CD4-positive, alpha-beta T cell (primary cell): ENCODE measurements at places on chromosomes 6 and 20.

DNA sequence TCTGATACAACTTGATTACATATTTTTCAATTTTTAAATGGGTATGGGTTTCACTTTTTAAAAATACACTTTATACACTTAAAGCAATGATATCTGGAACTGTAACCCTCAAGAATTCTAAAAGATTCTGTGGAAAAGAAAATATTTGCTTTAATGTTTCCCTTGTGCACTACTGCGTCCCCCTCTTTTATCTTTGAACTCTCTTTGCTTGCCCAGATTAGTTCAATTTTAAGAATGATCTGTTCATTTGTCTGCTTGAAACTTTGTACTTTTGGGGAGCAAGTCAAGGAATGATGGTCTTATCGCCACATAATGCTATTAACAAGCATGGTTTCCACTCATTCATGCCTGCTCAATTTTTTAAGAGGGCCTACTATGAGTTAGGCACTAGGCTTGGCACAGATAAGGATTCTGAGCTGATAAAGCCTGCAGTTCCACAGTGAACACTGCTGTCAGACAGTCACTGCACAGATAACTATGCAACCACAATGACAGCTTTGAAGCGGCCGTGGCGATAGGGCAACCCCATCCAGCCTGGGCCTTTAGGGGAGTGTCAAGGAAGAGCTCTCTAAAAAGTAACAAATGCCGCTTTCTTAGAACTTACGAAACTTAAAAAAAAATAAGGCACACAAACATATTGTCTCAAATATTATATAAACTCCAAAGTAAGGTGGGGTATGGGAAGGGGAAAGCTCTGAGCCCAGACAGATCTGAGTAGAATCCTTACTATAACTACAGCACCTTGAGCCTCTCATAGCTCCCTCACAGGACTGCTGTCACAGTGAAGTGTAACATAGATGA is 29.7 kb downstream of the FYN start:
- peaks cover 88% of the 10 kb centered on the region for H3K4me1 ChIP-seq
- H3K27ac ChIP-seq: peak overlapping the region; percentile 67
- DNase-seq: peak; percentile 53
- peak overlapping the region; percentile 1 for H3K4me3 ChIP-seq
- peaks cover 9% of the 10 kb centered on the region for H3K36me3 ChIP-seq

GRCh38 chr6:10081075-10081474 is 333.8 kb downstream of the TFAP2A start:
- no peak overlapping the region for H3K27ac ChIP-seq
- no peak for DNase-seq
- no peaks in the 10 kb centered on the region for H3K36me3 ChIP-seq
- no peak overlapping the region for H3K4me3 ChIP-seq
- H3K4me1 ChIP-seq: no peaks in the 10 kb centered on the region
- no peaks in the 10 kb centered on the region for H3K27me3 ChIP-seq

- no peaks in the 10 kb centered on the region for H3K36me3 ChIP-seq
- DNase-seq: no peak
- H3K27me3 ChIP-seq: no peaks in the 10 kb centered on the region
- no peak overlapping the region for H3K27ac ChIP-seq
- H3K4me3 ChIP-seq: no peak overlapping the region
These were observed 184.9 kb upstream of the TENT5A start for GRCh38 chr6:81937296-81937937.

- H3K27me3 ChIP-seq: no peaks in the 10 kb centered on the region
- H3K36me3 ChIP-seq: no peaks in the 10 kb centered on the region
- no peaks in the 10 kb centered on the region for H3K4me1 ChIP-seq
- no peak for DNase-seq
- no peak overlapping the region for H3K27ac ChIP-seq
- H3K4me3 ChIP-seq: no peak overlapping the region
These were observed 51.1 kb upstream of the STX16 start for GRCh38 chr20:58599966-58600365.

DNA sequence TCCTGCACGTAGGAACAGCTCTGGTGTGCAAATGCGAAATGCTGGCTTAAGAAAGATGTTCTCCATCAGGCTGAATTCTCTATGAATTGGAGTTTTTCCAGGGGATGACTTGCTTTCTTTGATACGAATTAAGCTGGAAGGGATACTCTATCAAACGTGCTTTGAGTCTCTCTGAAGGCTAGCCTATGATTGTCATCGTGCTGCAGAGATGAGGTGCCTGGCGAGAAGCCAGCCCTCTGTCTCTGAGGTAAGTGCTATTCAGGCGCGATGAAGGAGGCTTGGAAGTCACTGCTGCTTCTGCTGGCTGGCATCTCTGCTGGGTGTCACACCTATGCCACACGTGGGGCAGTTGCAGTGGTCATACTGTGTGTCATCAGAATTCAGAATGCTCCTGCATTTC is 223.7 kb downstream of the TAF4 start:
- H3K27me3 ChIP-seq: no peaks in the 10 kb centered on the region
- no peak overlapping the region for H3K4me3 ChIP-seq
- no peaks in the 10 kb centered on the region for H3K36me3 ChIP-seq
- no peak overlapping the region for H3K27ac ChIP-seq
- no peak for DNase-seq

- H3K27me3 ChIP-seq: no peaks in the 10 kb centered on the region
- H3K27ac ChIP-seq: no peak overlapping the region
- peak overlapping the region; percentile 44 for H3K4me3 ChIP-seq
- DNase-seq: no peak
- no peaks in the 10 kb centered on the region for H3K36me3 ChIP-seq
- H3K4me1 ChIP-seq: peaks cover 10% of the 10 kb centered on the region
These were observed 84.7 kb downstream of the UST start for GRCh38 chr6:148831531-148831930.

DNA sequence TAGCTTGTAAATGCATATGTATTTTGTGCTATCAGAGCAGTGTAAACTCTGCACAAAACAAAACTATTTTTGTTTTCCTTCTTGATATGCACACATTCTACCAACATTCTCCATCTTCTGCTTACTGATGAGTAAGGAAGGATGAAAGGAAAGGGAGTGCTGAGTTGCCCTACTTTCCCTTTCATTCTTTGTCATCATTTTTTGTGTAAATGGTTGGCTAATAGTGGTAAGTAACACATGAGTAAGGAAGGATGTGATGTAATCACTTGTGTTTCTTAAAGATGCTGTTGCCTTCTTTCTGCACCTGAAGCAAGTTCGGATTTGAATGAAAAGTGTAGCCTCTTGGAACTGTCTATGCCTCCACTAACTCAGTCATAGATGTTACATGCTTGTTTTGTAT is 4.6 kb upstream of the REV3L start:
- no peaks in the 10 kb centered on the region for H3K36me3 ChIP-seq
- H3K4me3 ChIP-seq: no peak overlapping the region
- H3K27ac ChIP-seq: peak overlapping the region; percentile 20
- DNase-seq: no peak

- DNase-seq: no peak
- peaks cover 15% of the 10 kb centered on the region for H3K4me1 ChIP-seq
- H3K27me3 ChIP-seq: peaks cover 24% of the 10 kb centered on the region
- H3K4me3 ChIP-seq: no peak overlapping the region
These were observed 16.6 kb upstream of the HCK start for GRCh38 chr20:32035426-32035779.

DNA sequence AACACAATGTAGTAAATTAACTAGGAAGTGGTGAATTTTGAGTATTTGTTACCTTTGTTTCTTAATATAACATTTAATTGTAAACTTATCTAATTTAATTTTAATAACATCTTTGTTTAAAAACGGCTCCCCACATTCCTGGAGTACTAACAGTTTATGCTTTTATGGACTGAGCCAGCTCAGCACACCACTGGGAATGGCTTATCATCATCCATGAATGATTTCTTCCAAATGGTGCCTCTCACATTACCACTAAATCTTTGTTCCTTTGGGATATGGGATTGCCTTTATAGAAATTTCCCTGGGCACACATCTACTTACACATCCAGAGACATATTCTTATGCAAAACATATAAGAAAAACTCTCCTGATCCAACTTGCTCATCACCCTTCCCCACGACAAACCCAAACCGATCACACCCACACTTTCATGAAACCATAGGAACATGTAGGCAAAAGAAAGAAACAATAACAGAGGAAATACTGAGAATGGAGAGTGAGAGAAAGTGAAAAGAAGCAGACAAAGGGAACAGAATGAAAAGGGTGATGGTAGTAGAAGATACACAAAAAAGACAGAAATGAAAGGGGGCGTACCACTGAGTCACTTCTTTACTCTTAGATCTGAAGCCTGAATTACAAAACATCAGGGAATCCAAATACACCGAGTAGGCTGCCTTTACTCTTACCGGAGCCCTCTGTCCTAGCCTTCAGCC is 58.5 kb upstream of the KCNK16 start:
- no peaks in the 10 kb centered on the region for H3K4me1 ChIP-seq
- H3K27ac ChIP-seq: no peak overlapping the region
- H3K4me3 ChIP-seq: no peak overlapping the region
- H3K27me3 ChIP-seq: peaks cover 7% of the 10 kb centered on the region

DNA sequence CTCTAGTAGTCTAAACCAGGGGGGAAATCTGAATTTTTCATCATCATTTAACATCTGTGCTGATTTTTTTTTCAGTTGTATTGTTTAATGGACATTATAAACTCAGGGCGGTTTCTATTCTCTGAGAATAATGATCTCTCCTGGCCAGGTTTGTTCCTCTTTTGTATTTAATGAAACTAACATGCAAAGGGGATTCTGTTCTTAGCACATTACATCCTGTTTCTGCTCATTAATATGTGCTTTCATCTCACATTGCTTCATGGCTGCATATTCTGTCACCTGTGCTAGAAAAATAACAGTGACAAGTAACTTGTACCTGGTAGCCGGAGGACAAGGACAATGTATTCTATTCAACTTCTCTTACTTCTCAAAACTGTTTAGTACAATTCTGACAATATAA is 806 bp downstream of the HLA-DOB start:
- DNase-seq: no peak
- no peaks in the 10 kb centered on the region for H3K27me3 ChIP-seq
- H3K4me1 ChIP-seq: no peaks in the 10 kb centered on the region
- no peak overlapping the region for H3K27ac ChIP-seq

- H3K36me3 ChIP-seq: no peaks in the 10 kb centered on the region
- no peaks in the 10 kb centered on the region for H3K4me1 ChIP-seq
- H3K4me3 ChIP-seq: no peak overlapping the region
These were observed 146.9 kb downstream of the PHACTR3 start for GRCh38 chr20:59751075-59751711.

DNA sequence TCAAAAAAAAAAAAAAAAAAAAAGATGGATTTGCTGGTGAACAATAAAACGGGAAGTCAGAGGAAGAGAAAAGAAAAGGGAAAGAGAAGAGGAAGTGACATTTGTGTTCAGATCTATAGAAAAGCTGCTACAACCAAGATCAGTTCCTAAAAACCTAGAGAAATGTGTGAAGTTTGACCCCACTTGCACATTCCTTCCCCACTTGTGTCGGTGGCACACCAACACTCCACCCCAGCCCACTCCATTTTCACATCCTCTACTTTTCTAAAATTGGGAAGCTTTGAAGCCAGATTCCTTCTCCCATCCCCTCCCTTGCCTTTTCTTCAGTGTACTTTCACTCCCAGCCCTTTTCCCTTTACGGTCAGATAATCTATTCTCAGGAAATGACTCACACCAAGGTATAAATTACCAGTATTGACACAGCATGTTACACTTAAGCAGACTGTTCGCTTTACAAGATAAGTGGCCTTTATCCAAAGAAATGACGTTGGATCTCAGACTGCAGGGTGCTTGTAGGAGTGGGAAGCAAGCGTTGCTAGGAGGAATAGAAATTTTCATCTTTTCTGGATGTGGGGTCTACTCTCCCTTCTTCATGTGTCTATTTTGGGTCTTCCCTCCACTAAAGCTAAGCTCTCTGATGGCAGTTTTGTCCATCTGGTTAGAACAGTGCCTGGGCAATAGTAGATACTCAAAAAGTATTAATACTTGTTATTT is 92.5 kb upstream of the ADGRF1 start:
- DNase-seq: no peak
- H3K36me3 ChIP-seq: no peaks in the 10 kb centered on the region
- no peak overlapping the region for H3K4me3 ChIP-seq
- H3K27me3 ChIP-seq: no peaks in the 10 kb centered on the region

GRCh38 chr6:75204217-75204958 is 1.5 kb downstream of the COL12A1 start:
- peak overlapping the region; percentile 16 for H3K4me3 ChIP-seq
- H3K27ac ChIP-seq: no peak overlapping the region
- no peaks in the 10 kb centered on the region for H3K36me3 ChIP-seq
- H3K27me3 ChIP-seq: peaks cover 64% of the 10 kb centered on the region

DNA sequence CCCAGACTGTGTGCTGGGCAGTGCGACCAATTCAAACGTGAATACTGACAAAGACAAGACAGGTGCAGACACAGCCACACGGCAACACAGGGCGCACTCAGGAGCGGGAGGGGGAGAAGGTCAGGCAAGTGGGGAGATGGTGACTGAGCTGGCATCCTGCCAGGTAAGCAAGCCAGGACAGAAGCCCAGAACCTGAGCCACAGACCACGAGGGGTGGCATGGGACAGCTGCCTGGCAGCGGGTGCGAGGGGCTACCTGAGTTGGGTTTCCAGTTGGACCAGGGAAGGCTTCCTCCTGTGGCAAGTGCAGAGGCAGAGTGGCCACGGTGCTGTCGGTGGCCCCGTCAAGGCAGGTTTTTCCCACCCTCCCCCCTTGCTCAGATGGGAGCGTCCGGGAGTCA is 215.2 kb upstream of the ARID1B start:
- H3K27me3 ChIP-seq: no peaks in the 10 kb centered on the region
- H3K27ac ChIP-seq: no peak overlapping the region
- no peaks in the 10 kb centered on the region for H3K36me3 ChIP-seq
- no peak overlapping the region for H3K4me3 ChIP-seq
- H3K4me1 ChIP-seq: peaks cover 6% of the 10 kb centered on the region
- no peak for DNase-seq

GRCh38 chr6:156260815-156261214 is 516.4 kb upstream of the ARID1B start:
- H3K36me3 ChIP-seq: no peaks in the 10 kb centered on the region
- H3K4me3 ChIP-seq: no peak overlapping the region
- H3K27ac ChIP-seq: no peak overlapping the region
- no peak for DNase-seq
- no peaks in the 10 kb centered on the region for H3K4me1 ChIP-seq

DNA sequence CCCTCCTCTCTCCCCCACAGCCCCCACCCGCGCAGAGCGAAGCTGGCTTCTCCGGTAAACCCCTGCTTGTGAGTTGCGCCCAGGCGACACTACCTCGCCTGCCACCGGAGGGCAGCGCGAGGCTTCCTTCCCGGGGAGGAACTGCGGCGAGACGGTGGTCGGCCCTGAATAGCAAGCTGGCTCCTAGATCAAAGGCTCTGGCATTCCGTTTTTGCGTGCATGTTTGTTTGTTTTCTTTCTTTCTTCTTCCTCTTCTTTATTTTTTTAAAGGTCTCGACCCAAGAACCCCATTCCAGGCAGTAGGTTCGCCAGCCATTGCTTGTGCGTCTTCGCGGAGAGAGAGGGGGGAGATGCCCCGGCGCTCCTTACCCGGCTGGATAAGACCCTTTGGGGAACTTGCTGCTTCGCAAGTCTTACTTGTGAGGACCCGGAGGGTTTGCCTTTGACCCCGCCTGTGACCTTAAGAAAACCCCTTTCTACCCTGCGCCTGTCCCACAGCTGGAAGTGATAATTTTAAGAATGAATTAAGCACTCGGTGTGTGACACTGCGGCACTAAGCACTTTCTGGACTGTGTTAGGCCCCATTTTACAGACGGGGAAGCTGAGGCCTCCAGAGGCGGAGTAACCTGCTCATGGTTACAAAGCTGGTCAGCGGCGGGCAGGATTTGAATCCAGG is 92.7 kb upstream of the SIRPA start:
- no peaks in the 10 kb centered on the region for H3K36me3 ChIP-seq
- H3K27me3 ChIP-seq: peaks cover 58% of the 10 kb centered on the region
